ENCODE measurements at places on chromosomes 11 and 22.

GRCh38 chr11:35036639-35037038 is 102.3 kb upstream of the CD44 start:
- no peak for DNase-seq

GRCh38 chr11:13955971-13956421 is 6.5 kb upstream of the SPON1 start:
- DNase-seq: peak; percentile 25

DNA sequence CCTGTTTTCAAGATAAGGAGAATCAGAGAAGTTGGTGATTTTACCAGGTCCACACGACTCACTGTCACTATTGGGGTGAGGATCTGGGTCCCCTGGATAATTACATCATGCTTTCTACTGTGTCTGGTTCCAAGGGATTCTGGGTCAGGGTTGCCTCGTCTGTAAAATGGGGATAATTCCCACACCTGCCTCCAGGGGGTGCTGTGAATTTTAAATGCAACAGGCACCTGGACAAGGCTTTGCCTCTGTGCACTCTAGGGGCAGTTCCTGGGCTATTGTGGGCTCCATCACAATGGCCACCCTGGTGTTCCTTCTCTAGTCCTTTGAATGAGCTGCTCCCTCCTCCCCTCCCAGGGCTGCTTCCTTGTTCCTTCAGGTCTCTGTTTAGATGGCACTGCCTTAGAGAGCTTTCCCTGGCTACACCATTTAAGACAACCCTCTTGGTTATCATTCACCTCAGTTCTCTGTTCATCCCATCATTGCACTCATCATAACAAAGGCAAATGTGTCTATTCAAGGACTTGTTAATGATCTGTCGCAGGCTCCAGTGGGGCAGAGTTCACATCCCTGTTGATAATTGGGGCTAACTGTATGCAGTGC is 178.6 kb downstream of the MIAT start:
- DNase-seq: peak; percentile 19

GRCh38 chr11:44306052-44306917 is 3.7 kb downstream of the ALX4 start:
- DNase-seq: no peak

- DNase-seq: peak; percentile 49
Observed at GRCh38 chr11:86116386-86116726, 47.5 kb upstream of the PICALM start.

GRCh38 chr11:92861634-92862033 is 107.8 kb upstream of the MTNR1B start:
- DNase-seq: no peak

GRCh38 chr11:130828741-130829140 is 87.5 kb downstream of the SNX19 start:
- DNase-seq: no peak

GRCh38 chr11:46697303-46697702 is 3.1 kb downstream of the ARHGAP1 start:
- no peak for DNase-seq

Measured in HTR-8/SVneo (cell line).